ENCODE measurements at places on chromosomes 7 and 10. TPM values are rescaled to one million over a fixed set of nuclear protein-coding genes. Genes with fewer than 3 reads are reported as not detected.

Gene PTF1A
- not detected for total RNA-seq

Gene TNKS2
- total RNA-seq: 24.2 TPM

DNA sequence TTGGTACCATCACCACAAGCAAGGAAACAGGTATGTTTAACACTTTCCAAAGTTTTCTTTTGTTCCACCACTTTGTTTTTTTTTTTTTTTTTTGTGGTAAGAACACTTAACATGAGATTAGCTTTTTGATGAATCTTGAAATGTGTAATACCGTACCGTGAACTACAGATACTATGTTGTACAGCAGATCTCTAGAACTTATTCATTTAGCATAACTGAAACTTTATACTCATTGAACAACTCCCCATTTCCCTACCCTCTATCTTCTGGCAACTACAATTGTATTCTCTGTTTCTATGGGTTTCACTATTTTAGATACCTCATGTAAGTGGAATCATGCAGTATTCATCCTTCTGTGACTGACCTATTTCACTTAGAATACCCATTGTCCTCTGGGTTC is 162.7 kb upstream of the ITGB1 start:
- DNase-seq: no peak

DNA sequence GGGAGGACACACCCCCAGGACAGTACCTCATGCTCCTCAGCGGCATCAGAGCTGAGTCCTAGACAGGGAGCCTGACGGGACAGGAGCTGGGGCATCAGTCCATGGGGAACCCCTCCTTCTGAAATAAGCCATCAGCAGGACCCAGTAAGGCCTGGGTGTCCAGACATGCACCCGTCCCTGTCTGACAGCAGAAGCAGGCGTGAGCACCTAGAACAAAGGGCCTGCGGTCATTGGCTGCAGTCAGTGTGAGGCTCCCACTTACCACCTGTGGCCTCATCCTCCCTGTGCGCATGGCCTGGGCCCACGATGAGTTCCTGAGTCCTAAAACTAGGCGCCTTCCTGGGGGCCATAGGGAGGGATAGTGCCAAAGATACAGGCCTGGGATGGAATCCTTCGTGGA is 484.7 kb downstream of the PTPRN2 start:
- no peak for DNase-seq

DNA sequence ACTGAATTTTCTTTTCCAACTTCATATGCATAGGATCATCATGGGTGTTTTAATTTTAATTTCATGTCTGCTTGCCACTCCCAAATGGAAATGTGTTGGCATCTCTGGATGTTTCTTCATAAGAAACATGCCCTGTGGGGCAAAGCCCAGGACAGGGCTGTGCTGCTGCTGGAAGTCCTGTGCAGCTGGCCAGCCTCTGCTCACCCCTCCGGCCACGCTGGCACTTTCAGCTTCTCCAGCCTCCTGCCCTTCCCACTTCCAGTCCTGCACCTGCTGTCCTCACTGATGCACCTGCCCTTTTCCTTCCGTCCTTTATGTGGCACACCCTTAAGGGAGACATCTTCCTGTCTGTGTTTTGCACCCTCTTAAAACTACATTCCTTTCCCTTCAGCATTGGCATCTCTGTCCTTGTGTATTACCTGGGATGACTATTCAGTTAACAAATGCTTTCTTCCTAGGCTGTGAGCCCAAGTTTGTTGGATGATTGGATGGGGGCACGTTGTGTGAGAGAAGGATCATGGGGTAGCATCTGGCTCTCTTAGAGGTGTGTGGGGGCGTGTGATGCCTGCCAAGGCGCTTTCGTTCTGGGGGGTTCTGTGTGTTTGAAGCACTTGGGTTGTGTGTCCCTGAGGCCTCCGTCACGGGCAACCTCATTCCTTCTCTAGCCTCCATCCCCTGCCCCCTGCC is 56.8 kb downstream of the TCF7L2 start:
- DNase-seq: peak; percentile 47

All from myocyte (in vitro differentiated cells).